ENCODE measurements at places on chromosomes 3 and 15. TPM values are rescaled to one million over a fixed set of nuclear protein-coding genes. Genes with fewer than 3 reads are reported as not detected.

DNA sequence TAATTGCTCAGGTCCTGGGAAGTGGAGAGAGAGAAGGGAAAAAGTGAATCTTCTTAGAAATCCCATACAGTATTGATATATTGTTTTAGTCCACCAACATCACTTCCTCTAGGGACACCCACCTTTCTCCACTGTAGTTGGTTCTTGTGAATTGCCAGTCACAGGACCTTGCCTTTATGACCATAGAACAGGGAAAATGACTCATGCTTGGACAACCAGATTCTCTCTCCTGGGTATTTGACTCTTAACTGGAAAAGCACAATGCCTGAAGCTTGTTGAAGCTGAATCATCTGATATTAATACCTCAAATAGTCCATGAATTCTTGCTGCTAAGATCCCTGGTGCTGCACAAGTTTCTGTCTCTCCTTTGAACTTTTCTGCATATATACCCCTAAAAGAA, 32.5 kb upstream of the DCLK3 start:
- no peak for DNase-seq

DNA sequence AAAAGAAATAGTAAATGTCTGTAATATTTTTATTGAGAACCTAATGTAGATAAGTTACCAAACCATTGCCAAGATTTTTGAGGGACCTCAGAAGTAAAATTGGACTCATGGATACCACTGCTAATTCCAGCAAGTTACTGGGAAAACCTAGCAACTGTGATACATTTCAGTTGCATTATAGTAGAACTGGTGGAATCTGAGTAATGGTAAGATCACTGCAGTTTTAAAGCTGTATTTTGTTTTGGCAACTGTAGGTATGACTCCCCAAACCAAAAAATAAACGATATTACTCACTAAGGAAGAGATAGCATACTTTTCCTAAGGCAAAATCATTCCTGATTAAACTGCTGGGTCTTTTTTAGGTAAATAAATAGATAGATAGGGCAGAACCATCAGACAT, 54.0 kb downstream of the ARMC8 start:
- DNase-seq = no peak

DNA sequence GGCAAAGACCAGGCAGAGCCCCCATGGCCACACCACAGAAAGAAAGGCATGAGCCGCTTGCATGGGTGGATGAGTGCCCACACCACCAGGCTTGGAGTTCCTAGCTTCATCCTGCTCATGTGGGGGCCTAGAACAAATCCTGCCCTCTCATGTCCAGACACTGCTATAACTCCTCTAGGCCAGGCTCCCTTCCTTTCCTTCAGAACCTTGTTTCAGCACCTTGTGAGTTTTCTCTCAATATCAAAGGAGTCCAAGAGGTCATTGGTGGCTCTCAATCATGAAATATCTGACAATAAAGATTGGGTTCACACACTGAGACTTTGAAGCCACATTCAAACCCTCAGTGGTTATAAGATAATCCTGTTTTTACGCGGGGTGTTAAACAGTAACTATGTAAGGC, 12.7 kb downstream of the SLC6A20 start:
- no peak for DNase-seq

PCSK6 gene
- total RNA-seq = 66.2 TPM

DNA sequence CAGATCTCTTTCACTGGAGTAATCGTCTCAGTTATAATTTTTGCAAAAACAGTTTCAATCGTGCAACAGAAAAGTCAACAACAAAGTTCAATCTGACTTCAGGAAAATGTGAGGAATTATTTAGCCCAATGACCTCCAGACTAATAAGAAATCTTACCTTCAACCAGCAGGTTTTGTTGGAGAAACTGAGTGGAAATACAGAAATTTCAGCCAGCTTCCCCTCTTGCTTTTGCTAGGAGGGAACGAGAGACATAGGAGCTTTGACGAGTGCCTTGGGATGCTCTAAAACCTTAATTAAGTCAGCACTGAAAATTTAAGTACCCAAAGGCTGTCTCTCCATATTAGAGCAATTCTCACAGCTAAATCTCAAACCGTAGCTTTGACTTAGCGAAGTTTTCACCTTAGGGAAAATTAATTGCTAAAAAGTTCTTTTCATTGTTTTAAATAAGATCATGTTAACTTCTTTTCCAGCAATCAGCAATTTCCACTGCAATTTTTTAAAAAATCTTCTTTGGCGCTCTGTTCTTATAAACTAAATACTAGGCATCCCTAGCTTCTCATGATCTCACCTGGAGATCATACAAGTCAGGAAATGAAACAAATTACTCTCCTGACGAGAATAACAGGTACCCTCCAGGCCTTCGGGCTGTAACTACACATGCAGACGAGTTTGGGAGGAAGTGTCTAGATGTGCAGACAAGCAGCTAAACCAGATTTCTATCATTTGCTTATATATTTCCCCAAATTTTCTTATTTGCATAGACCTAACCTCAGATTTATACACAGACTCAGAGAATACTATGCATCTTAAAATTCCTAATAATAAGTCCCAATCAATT, 250.2 kb downstream of the FAM43A start:
- DNase-seq = no peak

RBM5 gene
- total RNA-seq = 135 TPM

DNA sequence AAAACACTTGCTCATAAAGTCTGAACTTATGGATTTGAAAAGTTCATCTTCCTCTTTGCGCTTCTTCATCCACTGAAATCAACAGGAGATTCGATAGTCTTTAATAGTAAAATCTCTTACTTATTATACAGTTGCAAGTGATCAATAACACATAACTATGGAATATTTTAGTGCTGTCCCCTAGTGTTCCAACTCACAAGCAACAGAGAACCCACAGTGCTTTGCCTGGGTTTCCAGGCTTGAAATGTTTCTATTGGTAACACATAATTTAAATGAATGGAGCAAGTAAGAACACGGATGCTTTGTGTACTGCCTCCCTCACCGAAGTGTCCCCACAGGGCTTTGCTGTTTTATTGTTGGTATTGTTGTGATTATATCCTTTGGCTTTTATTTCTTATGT, 93.5 kb downstream of the WDR72 start:
- no peak for DNase-seq

GRCh38 chr3:31027914-31028313, 133.5 kb upstream of the GADL1 start:
- DNase-seq = no peak

DNA sequence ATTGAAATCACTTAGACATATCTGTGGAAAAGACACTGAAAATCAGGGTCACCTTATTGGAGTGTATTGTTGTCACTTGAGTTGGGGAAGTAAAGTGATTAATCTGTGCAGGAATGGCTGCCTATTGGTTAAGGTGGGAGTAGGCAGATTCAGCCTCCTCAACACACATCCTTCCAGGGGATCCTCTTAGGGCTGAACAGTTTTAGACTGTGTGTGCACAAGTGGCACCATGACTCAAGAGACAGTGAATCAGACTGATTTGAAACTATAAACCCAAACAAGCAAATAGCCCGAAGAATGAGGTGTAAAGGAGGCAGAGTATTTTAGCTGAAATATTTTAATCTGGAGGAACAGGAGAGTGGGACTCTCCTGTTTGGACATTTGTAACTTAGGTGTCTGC, 4.9 kb downstream of the ABHD17C start:
- DNase-seq = no peak

CX3CR1 gene
- total RNA-seq = 0.24 TPM

GRCh38 chr3:115217678-115218451, 70.8 kb upstream of the ZBTB20 start:
- peak; percentile 40 for DNase-seq

GRCh38 chr3:49121132-49121736, 611 bp upstream of the USP19 start:
- no peak for DNase-seq

CLEC3B gene
- 13.7 TPM for total RNA-seq

DNA sequence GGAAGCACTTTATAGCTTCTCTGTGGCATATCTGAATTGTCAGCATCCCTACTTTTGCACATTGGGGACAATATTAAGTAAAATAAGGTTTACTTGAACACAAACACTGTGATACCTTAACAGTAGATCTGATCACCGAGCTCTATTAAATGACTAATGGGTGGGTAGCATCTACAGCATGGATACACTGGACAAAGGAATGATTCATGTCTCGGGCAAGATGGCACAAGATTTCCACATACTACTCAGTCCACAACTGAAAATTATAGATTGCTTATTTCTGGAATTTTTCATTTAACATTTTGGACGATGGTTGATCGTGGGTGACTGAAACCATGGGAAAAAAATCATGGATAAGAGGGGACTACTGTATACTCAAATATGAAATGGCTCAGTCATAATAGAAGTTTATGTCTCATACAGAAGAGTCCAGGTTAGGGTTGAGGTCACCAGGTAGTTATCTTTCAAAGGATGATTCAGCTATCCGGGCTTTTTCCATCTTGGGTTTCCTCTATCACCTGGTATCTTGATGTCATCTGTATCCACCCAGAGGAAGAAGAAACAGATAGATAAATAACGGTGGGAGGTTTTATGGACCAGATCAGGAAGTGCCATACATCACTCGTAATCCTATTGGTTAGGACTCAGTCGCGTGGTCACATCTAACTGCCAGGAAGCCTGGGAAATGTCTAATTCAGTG, 320.0 kb upstream of the RARB start:
- no peak for DNase-seq

- DNase-seq = peak; percentile 44
Observed at GRCh38 chr15:42100021-42100800, 5.8 kb upstream of the PLA2G4D start.

- no peak for DNase-seq
Observed at GRCh38 chr15:83431521-83431920, 15.6 kb upstream of the SH3GL3 start.

DNA sequence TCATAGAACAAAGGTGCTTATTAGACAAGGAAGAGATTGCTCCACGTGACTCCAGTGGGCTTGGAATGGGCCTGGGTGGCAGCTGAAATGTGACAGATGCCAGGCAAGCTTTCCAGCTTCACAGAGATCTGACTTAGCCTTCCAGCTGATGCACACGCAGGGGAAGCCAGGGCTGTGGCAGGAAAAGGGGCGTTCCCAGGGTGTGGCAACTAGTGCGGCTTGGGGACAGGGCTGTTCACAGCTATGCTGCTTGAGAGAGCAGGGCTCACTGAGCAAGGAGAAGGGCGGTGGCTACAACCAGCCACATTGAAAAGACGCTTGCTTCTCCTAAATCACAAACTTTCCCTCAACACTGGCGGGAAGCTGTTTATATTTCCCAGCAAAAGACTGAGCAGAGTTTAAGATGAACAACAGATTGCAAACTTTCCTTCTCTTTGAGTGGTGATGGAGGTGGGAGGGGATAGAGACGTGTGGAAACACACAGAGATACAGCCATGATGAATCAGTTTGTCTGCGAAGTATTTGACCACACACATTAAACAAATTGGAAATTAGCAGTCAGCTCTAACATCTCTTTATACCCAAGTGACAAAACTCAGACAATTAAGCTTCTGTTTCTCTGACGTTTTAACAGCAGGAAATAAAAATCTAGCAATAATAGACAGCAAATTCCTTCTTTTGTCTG, 127.5 kb downstream of the BDH1 start:
- DNase-seq = peak; percentile 81

DNA sequence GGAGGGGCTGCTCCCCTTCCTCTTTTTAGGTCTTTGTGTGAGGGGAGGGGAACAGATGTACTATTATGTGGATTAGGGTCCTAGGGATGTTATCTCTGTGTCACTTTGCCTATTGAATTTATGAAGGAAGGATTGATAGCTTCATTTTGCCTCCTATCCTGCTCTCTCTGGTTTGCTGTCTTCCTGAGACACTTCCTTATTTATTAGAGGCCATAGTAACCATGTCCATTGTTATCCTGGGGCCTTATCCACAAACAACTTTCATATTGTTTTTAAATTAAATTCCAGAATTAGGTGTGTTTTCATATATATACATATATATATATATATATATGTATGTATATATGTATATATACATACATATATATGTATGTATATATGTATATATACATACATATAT, 83.2 kb upstream of the LRRFIP2 start:
- no peak for DNase-seq

DNA sequence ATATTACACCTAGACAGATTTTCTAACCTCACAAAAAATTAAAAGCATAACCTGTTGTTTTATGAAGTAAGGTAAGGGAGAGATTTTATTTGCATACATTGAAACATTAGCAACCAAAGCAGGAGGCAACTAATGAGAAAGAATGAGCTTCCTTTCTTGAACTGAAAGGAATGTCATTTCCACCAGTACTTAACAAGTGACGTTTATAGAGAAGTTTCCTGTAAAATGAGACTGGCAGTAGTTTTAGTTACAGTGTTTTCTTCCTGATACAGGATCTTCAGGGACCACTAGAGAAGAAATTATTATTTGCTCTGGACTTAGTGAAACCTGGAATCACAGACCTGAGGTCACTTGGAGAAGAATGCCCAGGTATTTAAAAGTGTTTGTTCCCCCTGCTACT, 27.4 kb upstream of the FRMD5 start:
- DNase-seq = no peak
